ENCODE measurements at places on chromosomes 7 and 10. TPM values are rescaled to one million over a fixed set of nuclear protein-coding genes. Genes with fewer than 3 reads are reported as not detected.

- no peak for ATAC-seq
Measured at GRCh38 chr7:113306302-113306701, 187.9 kb upstream of the SMIM30 start.

DNA sequence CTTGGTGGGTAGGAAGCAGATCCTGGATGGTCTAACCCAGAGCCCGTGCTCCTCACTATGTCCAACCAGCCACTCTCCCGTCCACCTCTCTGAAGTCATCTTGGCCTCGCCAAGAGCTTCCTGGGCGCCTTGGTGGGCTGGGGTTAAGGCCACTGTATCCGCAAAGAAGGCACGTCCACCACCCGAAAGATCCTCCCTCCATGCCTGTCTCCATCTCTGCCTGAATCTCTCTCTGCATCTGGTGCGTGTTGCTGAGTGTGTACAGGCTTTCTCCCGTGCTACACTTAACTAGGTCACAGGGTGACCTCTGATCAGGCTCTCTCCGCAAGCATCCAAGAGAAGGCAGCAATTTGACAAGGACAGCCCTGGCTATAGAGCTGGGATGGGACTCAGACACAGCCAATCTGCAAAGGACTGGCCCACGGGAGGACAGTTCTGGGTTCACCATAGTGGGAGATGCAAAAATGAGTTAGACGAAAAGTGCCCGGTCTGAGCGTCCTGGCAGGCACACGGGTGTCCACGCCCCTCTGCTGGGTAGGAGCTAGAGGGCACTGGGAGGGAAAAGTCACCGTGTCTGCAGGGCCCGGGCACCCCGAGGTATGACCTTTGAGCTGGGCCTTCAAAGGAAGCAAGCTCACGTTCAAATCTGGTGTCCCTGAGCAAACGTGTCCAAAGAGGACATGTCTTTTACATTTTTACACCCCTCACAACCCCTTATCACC is 9.4 kb upstream of the RFC2 start:
- ATAC-seq = no peak

GRCh38 chr10:20105931-20106330 is 289.7 kb downstream of the PLXDC2 start:
- ATAC-seq = no peak

DNA sequence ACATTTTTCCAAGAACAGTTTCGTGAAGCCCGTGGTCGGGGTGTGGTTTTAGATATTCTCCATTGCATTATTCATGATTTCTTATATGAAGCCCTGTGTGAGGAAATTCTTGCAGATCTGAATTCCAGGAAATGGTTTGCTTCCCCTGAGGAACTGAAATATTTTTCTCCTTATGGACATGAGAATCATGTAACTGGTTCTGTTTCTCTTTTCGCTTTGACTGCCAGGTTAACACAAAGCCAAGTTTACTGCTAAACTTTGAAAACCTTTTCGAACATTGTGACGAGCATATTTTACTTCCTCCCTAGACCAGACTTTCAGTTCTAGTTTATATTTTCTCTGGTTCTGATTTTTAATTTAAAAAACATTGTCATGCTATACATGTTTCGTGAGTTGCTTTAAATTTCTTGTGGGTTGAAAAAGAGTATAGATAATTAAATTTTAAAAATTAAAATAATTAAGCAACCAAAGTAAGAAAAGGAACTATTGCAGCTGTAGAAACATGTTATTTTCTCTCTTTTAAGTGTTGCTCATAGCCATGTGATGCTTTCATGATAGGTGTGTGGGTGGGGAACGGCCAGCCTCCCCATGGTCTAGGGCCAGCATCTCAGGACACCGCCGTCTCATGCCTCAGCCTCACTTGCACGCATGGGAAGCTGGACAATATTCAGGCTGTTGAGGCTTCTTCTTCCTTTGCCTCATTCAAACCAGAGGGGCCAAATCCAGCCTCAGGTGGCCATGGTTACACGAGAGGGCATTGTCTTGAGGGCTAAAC is 97.1 kb downstream of the CREB5 start:
- no peak for ATAC-seq

- ATAC-seq = no peak
Measured at GRCh38 chr10:817371-817770, 114.1 kb downstream of the LARP4B start.

DNA sequence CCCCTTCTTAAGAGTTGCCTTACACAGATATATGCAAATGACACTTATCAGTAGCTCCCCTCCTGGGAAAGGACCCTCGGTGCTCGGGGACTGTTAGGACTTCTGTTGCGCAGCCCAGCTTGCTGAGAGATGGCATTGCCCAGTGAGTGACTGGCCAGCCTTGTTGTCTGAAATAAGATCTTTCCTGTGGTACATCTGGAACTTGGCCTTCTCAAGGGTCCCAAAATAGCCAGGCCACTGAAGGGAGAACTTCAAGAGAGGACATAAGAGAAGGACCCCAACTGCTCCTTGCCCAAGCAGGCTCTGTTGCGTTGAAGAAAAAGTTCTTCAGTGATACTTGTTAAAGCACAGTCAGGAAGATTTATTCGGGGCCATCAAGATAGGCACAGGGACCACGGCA is 17.3 kb downstream of the BAG3 start:
- ATAC-seq = no peak

- ATAC-seq = no peak
Measured at GRCh38 chr10:100662067-100662466, 83.3 kb upstream of the PAX2 start.

GRCh38 chr10:110212119-110213006 is 5.0 kb downstream of the MXI1 start:
- peak; percentile 50 for ATAC-seq

DNA sequence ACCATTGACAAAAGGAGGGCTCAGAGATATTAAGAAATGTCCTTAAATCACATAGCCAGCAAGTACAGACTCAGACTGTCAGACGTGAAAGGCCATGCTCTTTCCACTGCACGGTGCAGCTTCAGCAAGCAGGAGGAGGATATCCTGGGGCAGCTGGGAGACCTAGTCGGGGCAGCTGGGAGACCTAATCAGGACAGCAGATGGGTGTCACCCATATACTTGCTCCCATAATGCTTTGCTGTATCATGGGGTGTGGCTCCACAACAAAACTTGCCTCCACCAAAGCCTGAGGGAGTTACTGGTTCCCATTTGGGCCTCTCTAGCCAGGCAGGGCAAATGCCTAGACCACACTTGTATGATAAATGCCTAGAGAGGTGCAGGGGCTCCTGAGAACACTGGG is 55.4 kb downstream of the GRID1 start:
- no peak for ATAC-seq

DNA sequence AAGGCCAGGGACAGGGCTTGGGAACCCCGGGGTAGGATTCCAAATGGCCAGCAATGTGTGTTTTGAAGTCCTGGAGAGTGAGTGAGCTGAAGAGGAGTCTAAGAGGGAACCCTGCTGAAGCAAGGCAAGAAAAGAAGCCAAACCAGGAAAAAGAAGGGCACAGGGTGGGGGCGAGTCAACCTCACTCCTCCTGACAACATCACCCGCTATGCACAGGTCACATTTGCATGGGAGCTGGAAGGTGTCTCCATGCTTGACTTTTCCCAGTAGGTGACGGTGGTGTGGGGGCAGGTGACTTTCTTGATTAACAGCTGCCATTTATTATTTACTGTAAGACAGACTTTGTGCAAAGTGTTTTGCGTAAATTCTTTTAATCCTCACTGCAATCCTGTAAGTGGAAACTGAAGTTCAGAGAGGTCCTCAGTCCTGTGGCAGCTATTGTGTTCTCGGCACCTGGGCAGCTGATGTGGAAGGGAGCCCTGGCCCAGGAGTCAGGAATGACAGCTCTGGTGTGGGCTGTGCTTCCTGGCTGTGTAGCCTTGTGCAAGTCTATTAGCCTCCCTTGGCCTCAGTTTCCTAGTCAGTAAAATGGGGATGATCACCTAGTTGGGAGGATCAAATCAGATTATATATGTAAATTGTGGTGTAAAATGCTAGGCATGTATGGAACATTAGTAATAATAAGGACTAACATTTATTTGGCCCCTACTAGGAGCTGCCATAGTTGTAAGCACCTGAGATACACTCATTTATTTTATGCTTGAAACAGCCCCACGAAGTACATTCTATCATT is 90.9 kb downstream of the SH3PXD2A start:
- no peak for ATAC-seq

- ATAC-seq = no peak
Measured at GRCh38 chr10:14048930-14049613, 281.7 kb downstream of the FRMD4A start.

BPGM gene
- total RNA-seq = 8.9 TPM

FIGNL1 gene
- 15.9 TPM for total RNA-seq
